ENCODE measurements at places on chromosomes 1 and 21.

DNA sequence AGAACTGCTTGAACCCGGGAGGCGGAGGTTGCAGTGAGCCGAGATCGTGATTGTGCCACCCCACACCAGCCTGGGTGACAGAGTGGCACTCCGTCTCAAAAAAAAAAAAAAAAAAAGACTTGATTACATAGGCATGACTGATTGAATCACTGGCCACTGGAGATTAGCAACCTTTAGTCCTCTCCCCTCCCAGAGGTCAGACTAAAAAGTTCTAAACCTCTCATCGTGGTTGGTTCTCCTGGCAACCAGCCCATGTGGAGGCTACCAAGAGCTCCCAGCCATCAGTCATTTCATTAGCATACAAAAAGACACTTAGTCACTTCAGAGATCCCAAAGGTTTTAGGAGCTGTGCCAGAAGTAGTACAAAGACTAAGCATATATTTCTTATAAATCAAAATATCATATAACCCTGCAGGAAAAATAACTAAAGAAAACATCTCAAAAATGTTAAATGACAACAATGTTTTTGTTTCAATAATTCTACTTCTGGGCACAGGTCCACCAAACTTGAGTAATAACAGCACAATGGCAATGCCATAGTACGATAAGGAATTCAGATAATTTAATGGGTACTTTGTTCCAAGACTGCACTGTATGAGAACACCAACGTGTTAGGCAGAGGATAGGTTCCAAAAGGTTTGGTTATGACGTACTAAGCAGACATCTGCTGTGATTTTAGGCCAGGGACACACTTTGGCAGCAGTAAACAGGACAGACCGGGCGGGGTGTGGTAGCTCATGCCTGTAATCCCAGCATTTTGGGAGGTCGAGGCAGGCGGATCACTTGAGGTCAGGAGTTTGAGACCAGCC is 18.1 kb downstream of the USP48 start:
- peak; percentile 19 for DNase-seq

DNA sequence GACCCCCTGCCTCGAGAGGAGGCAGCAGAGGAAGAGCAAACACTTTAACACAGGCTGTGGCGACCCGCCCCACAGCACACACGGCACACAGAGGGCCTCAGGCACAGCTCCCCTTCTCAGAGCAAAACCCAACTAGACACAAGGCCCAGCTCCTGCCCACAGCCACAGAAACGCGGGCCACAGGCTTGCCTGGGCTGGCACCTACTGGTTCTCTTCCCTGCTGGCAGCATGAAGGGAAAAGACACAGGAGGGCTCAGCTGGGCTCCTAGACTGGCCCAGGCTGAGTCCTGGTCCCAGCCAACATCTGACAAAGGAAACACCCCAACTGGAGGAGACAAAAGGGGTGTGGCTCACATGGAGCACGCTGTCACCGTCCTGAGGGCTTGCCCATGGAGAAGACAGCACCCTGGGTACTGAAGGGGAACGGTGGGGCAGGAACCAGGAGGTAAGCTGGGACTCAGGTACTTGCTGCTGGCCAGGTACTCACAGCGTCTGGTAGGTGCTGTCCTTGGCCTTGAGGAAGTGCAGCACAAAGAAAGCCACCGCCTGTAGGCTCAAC is 3.5 kb downstream of the CD164L2 start:
- no peak for DNase-seq

DNA sequence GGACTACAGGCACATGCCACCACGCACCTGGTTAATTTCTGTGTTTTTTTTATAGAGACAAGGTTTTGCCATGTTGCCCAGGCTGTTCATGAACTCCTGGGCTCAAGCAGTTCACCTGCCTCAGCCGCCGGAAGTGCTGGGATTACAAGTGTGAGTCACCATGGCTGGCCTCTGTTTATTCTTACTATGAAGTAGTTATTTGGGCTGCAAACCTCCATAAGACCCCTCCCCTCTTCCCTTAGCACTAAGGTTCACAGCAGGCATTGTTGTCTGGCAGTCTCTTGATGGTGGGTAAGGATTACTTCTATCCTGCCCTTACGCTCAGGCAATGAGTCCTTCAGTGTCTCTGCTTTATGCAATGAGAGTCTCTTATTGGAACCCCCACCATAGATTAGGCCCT is 51.8 kb downstream of the ANGPTL1 start:
- DNase-seq = no peak

GRCh38 chr1:20619999-20620398 is 13.3 kb upstream of the PINK1 start:
- DNase-seq = no peak

DNA sequence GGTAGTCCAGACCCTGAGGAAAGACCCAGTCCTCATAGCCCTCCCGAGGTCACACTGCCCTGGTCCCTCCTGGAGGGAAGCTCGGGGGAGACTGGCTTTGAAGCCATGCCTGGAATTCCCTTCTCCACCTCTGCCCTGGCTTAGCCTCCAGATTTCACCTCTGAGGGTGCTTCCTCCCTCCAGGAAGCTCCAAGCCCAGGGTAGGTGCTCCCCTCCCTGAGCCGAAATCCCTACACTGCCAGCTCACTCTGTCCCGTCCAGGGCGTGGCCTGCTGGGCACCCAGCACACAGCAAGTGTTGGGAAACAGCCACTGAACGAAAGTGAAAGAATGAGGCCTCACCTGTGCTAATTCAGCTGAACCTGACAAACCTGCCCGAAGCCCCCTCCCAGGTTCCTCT is 6.0 kb upstream of the TNFRSF25 start:
- DNase-seq = peak; percentile 58

DNA sequence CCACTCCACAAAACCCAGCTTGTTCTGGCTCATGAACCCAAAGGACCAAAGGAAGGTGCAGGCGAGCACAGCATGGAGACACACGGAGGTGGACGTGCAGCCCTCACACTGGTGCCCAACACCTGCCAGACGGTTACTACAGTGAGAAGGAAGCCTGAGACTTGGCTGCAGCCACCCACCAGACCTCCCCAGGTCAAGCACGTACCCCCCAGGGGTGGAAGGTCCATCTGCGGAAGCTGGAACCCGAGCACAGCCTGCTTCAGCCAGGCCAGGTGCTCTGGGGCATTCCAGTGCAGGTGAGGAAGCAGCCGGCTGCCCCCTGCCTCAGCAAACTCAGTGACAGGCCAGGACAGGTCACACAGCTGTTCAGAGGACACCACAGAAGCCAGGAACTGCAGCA is 16.0 kb upstream of the LSS start:
- DNase-seq = no peak

DNA sequence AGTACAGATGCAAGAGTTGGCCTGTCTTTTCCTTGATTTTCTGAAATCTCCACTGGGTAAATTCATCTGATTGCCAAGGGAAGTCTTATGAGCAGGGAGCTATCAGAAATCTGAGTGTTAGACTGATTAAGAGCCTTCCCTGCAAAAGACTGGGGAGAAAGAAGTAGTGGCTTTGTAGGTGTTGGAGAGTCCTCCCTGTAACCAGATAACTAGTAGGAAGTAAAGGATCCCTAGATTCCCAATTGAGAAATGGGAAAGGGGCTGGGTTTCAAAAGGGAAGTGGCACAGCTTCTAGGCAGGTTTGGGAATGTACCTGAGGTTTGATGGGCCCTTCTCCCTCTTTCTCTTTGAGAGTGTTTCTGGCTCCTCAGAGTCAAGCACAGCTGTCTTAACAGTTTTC is 2.1 kb downstream of the TLCD4 start:
- DNase-seq = no peak

GRCh38 chr1:47104816-47105215 is 32.4 kb upstream of the CYP4A22 start:
- no peak for DNase-seq

GRCh38 chr1:21396516-21396915 is 43.4 kb upstream of the NBPF3 start:
- no peak for DNase-seq

DNA sequence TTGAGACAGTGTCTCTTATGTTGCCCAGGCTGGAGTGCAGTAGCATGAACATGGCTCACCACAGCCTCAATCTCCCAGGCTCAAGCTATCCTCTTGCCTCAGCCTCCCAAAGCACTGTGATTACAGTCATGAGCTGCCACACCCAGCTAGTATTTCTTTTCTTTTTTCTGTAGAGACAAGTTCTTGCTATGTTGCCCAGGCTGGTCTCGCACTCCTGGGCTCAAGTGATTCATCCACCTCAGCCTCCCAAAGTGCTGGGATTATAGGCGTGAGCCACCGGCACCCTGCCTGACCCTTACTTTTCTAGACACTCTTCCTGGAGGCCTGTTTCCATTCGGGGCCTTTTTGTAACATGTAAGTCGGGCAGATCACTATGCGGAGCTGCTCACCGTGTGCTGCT is 30.1 kb upstream of the SRP9 start:
- DNase-seq = no peak

GRCh38 chr1:207077470-207078377 is 10.9 kb upstream of the C4BPB start:
- DNase-seq = peak; percentile 95

GRCh38 chr1:165287781-165288180 is 68.7 kb downstream of the LMX1A start:
- no peak for DNase-seq

- DNase-seq = no peak
Observed at GRCh38 chr1:204756811-204757210, 71.3 kb upstream of the LRRN2 start.

DNA sequence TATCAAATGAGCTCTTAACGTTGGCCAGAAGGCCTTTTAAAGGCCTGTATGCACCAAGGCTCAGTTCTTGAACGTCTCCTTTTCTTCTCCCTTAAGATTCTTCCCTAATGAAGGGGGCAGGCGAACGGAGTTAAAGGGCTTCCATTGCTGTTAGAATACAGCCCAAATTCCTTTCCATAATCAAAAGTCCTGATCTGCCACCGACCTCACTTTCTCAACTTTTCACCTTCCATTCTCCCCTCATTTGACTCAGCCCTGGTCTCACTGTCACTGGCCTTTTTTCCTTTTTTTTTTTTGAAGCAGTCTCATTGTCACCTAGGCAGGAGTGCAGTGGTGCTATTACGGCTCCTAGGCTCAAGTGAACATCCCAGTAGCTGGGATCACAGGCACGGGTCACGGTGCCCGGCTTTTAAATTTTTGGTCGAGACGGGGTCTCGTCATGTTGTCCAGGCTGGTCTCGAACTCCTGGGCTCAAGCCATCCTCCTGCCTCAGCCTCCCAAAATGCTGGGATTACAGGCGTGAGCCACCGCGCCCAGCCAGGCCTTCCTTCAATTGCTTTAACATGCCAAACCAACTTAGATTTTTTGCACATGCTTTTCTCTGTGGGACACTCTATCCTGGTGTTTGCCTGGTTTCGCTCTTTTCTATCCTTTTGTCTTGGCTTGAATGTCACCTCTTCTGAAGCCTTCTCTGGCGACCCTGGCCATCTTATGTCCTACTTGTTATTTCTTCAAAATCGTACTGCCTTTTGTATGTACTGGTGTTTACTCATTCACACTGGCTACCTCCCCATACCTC is 612 bp upstream of the CMPK1 start:
- DNase-seq = no peak

GRCh38 chr1:12402159-12402673 is 172.4 kb downstream of the VPS13D start:
- DNase-seq = no peak

GRCh38 chr1:86207323-86207722 is 50.8 kb upstream of the COL24A1 start:
- DNase-seq = peak; percentile 16

- DNase-seq = no peak
Observed at GRCh38 chr1:85816606-85817005, 108.4 kb upstream of the ZNHIT6 start.

GRCh38 chr1:69492286-69492685 is 75.4 kb upstream of the LRRC7 start:
- DNase-seq = no peak

GRCh38 chr1:210400043-210400840 is 71.5 kb downstream of the HHAT start:
- DNase-seq = peak; percentile 71

DNA sequence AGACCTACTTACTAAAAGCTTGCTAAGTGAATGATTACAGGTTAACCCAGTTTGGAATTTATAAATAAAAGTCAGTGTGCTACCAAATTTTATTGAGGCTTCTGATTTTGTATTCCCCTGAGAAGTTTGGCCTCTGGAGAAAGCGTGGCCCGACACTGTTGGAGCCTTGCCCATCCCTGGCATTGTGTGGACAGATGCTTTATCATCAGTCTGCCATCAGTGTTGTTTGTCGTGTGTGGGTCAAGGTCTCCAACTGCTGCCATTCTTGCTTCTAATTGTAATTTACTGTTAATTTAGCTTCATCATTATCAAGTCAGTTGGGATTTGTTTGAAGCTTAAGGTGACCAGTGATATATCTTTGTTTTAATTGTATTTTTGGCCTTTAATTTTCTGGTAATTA is 62.0 kb upstream of the LPGAT1 start:
- no peak for DNase-seq

- DNase-seq = no peak
Observed at GRCh38 chr1:55272994-55273393, 57.8 kb upstream of the USP24 start.

DNA sequence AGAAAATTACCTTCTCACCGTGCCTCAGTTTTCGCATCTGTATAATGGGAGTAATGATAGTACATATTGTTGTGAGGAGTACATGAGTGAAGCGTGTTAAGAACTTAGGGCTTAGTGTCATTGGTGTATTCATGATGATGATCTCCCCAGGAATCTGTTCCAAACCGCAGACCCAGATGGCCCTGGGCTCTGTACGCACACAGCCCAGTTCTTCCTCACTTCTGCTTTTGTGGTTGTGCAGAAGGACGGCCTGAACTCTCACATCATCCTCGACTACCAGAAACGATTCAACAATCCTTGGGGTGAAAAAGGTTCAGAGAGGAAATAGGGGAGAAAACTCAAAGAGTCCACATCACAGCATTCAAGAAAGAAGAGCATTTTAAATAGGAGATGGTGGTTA is 323.0 kb downstream of the CAMTA1 start:
- no peak for DNase-seq

GRCh38 chr1:2377751-2378440 is 13.5 kb downstream of the MORN1 start:
- no peak for DNase-seq

DNA sequence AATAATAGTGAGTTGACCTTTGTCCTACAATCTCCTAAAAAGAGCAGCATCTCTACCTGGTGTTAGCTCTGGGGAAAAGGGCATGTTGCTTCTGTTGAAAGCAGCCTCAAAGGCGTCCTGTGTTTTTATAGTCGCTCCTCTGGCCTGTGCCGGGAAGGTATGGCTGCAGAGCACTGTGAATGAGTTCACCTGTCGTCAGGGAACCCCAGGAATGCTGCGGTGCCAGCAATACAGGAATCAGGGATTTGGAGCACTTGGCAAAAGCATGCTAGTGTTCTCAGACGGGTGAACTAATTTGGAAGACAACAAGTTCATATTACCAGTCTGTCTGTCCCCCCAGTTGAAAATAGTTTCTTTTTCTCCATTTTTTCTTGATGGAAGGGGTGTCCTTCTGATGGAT is 60.3 kb upstream of the PGD start:
- DNase-seq = no peak

- DNase-seq = no peak
Observed at GRCh38 chr1:7233646-7234470, 448.6 kb downstream of the CAMTA1 start.

- no peak for DNase-seq
Observed at GRCh38 chr1:94013367-94013878, 104.2 kb upstream of the GCLM start.
